Stimulated activated CD4-positive, alpha-beta T cell treated with anti-CD3 and anti-CD28 coated beads, Interleukin-1b, Interleukin-23, amount 100 ng/mL, for 1 hour (primary cell): ENCODE measurements at places on chromosomes 13 and 19.

GRCh38 chr13:44425041-44425814 lies 51.6 kb downstream of the SERP2 start:
- DNase-seq = no peak

GRCh38 chr13:103931331-103931845 lies 865.2 kb upstream of the SLC10A2 start:
- no peak for DNase-seq

DNA sequence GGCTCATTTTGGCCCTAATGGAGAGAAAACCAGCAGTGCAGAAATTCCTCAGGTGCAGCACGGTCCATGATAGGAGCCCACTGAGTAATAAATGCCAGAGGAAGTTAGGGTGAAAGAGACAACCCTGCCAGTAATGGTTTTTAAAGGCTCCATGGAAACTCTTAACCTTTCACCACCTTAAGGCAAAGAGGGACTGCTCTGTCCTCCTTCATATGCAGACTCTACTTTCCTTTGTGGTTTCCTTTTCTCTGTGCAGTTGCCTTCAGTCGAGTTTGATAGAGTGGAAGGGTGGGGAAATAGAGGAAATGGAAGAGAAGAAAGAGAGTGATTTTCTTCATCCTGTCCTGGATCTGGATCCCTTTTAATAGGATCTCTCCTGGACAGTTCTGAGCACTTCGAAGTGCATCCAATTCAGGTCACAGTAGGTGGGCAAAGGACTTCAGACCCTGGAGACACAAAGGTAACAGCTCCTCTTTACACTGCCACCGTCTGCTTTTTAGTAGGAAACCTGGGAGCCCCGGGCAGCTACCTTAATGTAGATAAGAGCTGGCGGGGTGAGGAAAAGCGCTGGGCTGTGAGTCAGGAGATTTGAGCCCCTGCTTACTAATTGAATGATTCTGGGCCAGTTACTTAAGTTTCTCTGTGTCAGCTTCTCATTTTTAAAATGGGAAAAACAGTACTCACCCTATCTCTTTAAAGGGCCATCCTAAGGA lies 294.8 kb downstream of the KCNRG start:
- DNase-seq = no peak

DNA sequence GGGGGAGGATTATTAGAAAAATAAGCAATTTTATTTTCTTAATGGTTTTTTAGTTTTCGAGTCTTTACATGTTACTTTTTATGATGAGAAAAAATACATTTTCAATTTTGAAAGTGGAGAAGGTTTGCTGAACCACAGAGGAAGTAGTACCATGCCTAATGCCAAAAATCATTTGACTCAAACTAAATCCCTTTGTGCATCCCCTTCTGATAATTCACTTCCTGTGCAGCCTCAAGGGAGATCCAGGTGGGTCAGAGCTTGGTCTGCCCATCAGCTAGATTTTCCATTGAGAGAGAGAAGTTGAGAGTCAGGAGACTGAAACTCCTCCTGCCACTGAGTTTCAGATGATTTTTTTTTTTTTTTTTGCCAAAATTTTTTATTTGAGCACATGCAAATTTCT lies 571.7 kb downstream of the LIG4 start:
- no peak for DNase-seq

DNA sequence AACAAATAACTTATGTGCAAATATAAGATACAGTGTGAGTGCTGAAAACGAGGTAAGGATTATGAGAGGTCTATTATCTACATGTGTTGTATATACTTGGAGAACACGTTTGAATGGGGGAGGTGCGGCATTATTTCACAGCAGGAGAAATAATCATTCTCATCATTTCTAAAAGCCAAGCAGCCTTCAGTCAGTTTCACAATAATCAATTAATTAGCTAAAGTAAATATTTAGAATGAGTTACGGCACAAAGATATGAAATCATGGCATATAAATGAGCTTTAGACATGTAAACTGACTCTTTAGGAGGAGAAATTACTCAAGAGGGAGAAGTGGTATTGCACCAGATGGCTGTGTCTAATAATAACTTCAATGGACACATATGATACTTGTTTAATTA lies 366.6 kb downstream of the DNAJC15 start:
- no peak for DNase-seq

- no peak for DNase-seq
These were observed 4.2 kb downstream of the CYTH2 start for GRCh38 chr19:48473161-48473966.

GRCh38 chr19:51690454-51691073 lies 2.6 kb upstream of the SPACA6 start:
- peak; percentile 47 for DNase-seq

DNA sequence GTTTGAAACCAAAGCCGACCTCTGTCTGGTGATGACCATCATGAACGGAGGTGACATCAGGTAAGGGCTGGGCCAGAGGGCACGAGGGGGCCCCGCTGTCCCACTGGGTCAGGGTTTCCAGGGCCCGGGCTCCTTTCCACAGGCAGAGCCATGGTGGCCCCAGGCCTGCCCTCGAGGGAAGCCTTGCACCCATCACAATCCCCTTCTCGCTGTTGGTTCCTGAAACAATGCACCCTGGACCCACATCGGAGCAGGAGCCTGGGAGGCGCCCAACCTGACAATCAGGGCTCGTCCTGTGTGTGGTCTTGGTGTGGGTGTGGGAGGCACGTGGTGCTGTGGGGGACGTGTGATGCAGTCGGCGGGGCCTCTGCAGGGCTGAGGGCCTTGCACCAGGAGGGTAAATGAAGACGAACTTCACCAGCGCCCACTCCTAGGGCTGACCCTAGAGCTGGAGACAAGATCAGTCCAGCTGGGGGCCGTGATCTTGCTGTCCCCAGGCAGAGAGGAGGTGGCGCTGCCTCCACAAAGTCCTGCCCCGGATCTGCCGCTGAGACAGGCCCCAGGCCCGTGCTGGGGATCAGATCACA lies 2.8 kb downstream of the GRK1 start:
- no peak for DNase-seq

GRCh38 chr19:1871630-1872029 lies 8.3 kb upstream of the KLF16 start:
- DNase-seq = no peak

DNA sequence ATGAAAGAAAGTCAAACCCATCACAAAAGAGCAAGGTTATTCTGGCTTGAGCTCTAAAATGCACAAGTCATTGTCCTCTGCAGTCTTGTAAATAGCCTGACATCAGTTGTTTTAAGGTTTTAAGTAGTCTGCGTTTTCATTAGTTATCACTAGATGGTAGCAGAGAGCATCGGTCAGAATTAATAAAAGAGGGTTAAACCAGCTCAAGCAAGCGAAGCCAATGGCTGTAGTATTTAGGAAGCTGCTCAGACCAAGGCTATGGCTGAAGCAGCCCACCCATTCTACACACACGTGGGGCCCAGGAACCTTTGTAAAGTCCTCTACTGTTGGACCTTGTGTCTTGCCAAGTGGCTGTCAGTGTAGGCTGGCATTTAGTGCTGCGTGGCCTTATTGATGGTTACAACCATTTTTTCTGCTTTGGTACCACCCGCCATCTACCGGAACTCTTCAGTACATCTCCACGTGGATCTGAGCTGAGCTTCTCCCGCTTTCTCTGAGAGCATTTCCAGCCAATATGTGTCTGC lies 13.3 kb upstream of the ZNF57 start:
- DNase-seq = no peak

- DNase-seq = no peak
These were observed 61.5 kb downstream of the ZIC5 start for GRCh38 chr13:99909836-99910619.

DNA sequence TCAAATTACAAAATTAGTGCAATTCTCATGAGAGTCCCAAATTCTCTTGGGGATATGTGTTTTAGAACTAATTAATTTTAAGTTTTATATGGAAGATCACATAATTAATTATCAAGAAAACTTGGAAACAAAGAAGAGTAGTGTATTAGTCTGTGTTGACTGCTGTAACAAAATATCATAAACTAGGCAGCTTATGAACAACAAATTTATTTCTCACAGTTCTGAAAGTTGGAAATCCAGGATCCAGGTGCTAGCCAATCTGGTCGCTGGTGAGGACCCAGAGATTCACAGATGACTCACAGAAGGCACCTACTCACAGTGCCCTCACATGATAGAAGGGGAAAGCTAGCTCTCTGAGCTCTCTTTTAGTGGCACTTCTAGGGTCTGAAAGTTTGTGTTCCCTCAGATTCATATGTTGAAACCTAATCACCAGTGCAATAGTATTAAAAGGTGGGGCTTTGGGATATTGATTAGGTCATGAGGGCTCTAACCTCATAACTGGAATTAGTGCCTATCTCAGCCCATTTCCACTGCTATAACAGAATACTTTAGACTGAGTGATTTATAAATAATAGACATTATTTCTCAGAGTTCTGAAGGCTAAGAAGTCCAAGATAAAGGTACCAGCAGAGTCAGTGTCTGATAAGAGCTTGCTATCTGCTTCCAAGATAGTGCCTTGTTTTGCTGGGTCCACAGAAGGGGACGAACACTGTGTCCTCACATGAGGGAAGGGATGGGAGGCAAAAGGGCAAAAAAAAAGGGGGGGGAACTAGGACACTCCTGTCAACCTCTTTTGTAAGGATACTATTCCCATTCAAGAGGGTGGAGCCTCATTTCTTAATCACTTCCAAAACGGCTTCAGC lies 1.5 kb upstream of the ARGLU1 start:
- DNase-seq = no peak

DNA sequence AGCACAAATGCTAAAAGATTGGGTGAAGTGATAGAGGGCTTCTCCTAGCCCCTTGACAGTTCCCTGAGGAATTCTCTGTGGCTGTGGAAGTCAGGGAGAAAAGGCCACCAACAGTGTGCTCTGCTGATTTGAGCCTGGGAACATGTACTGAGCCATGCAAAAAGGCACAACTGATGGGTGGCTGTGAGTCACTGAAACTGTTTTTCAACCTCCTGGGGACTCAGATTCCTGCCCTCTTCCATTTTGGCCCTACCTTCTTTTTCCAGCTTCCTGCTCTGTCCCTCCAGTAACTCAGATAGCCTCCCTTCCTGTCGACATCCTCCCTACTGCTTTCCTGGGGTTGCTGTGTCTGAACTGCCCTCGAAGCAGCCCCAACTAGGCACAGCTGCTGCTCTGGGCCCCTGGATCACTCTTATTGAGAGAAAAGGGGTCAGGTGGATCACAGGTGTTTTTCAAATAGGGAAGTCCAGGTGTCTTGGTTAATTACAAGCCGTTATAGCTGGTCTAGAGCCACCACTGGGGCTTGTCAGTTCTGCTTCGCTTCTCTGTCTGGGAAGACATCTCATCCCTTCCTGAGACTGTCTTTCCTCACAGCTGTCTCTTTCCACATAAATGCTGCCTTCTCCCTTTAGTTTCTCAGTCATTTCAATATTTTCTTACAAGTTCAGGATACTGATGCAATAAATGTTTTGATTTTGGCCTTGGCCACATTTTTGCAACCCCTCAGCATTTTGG lies 13.7 kb downstream of the FAM124A start:
- DNase-seq = no peak

DNA sequence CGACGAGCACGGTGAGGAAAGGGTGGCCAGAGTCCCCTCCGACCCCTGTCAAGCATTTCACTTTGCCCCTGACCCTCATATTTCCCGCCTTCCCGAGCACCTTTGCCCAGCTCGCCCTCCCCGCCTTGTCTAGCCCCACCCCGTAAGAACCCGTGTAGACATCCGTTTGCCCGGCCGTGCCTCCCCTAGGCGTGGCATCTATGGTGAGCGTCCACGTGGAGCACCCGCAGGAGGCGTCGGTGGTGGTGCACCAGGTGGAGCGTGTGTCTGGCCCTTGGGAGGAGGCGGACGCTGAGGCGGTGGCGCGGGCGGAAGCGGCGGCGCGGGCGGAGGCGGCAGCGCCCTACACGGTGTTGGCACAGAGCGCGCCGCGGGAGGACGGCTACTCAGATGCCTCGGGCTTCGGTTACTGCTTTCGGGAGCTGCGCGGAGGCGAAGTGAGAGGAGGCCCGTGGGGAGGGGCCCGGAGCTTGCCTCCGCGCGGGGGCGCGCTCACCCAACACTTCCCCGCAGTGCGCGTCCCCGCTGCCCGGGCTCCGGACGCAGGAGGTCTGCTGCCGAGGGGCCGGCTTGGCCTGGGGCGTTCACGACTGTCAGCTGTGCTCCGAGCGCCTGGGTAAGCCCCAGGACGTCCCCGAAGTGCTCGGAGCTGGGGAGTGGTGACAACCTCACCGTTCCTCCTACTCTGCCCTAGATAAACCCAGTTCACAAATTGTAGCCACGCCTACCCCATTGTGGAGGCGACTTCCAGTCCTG lies 4.2 kb downstream of the LTBP4 start:
- peak; percentile 63 for DNase-seq

- no peak for DNase-seq
These were observed 232.4 kb downstream of the LHFPL6 start for GRCh38 chr13:39370554-39370953.

- peak; percentile 39 for DNase-seq
These were observed 1.3 kb upstream of the CEACAM6 start for GRCh38 chr19:41753936-41754529.

DNA sequence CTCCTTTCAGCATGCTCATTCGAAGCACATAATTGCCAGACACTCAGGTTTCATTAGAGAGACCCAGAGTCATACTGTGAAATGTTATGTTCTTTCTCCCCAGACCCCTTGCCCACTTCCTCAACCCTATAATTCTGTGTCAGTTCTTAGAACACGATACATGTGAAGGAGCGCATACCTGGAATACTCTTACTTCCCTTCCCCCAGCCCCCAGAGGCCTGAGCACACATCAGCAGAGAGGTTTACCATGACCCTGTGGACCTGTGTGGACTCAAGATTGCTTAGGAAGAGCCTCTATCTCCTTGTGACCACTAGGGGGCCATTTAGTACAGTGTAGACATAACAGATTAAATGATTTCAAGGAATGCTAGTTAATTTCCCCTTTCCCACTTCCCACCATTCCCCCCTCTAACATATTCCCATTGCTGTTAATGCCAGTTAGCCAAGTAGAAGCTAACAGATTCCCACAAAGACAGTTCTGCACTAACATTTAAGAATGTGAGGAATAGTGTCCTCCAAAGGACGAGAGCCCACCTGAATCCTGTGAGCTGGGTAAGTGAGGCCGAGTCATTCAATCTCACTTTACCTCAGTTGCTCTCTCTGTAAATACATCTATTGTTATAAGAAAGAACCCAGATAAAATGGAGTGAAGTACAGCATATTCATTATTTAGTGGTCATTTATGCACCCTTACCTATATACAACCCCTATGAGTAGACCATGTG lies 154.2 kb upstream of the MAB21L1 start:
- no peak for DNase-seq

- no peak for DNase-seq
These were observed 127.9 kb downstream of the DIAPH3 start for GRCh38 chr13:60035874-60036273.

DNA sequence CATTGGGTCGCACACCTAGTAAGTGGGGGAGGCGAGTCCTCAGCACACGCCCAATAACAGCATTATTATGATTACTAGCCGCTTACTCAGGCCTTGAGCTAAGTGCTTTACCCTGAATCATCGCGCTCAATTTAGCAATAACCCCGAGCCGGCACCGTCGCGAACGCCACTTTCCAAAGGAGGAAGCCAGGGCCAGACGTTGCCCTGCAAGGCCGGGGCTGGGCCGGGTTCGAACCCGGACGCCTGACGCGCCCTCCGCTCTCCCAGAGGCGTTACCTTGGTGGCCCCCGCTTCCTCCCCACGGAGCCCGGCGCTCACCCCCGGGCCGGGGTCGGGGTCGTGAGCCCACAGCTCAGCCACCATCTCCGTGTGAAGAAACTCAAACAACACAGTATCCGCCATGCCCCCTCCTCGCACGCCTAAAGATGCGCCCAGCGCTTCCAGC lies at the start of gene TRAPPC6A:
Gene TRAPPC6A, minus strand, starts transcription at position 421 of the 445 bp plus-strand sequence. Its CDS starts 19 bp downstream, at position 402.
- DNase-seq = no peak

- no peak for DNase-seq
These were observed 12.1 kb downstream of the CEBPA start for GRCh38 chr19:33290082-33290815.

GRCh38 chr19:5257155-5258045 lies 83.2 kb downstream of the PTPRS start:
- no peak for DNase-seq

GRCh38 chr19:6032827-6033226 lies 54.9 kb upstream of the RANBP3 start:
- DNase-seq = no peak
